ENCODE measurements at places on chromosomes 12 and 14.

- no peak for DNase-seq
Observed at GRCh38 chr12:122352394-122352793, 70.1 kb downstream of the CLIP1 start.

DNA sequence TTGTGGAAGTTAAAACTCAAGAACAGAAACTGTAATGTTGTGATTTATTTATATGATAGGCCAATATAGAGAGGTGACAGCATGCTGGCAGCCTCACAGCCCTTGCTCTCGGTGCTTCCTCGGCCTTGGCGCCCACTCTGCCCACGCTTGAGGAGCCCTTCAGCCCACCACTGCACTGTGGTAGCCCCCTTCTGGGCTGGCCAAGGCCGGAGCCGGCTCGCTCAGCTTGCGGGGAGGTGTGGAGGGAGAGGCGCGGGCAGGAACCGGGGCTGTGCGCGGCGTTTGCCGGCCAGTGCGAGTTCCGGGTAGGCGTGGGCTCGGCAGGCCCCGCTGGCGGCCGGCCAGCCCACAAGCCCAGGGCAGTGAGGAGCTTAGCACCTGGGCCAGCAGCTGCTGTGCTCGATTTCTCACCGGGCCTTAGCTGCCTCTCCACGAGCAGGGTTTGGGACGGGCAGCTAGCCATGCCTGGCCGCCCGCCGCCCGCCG, 65.8 kb upstream of the SLC8A3 start:
- DNase-seq, result peak; percentile 30

DNA sequence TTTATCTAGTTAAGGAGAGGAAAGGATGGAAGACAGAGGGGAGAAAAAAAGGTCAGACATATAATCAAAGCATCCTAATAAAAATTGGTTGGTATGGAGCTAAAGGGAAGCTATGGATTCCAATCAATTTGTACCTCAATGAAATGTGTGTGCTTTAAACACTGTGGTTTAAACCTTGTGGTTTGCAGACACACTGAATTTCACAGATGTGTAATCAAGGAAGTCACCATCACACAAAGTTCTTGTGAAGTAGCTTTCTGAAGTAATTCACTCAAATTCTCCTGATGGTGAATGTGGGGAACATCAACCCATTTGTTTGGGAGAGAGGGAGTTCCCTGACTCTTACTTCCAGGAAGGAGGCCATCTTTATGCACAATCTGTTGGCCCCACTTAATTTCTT, 243.3 kb upstream of the KRR1 start:
- DNase-seq, result no peak

GRCh38 chr12:24012528-24012927, 63.1 kb upstream of the SOX5 start:
- DNase-seq, result no peak

DNA sequence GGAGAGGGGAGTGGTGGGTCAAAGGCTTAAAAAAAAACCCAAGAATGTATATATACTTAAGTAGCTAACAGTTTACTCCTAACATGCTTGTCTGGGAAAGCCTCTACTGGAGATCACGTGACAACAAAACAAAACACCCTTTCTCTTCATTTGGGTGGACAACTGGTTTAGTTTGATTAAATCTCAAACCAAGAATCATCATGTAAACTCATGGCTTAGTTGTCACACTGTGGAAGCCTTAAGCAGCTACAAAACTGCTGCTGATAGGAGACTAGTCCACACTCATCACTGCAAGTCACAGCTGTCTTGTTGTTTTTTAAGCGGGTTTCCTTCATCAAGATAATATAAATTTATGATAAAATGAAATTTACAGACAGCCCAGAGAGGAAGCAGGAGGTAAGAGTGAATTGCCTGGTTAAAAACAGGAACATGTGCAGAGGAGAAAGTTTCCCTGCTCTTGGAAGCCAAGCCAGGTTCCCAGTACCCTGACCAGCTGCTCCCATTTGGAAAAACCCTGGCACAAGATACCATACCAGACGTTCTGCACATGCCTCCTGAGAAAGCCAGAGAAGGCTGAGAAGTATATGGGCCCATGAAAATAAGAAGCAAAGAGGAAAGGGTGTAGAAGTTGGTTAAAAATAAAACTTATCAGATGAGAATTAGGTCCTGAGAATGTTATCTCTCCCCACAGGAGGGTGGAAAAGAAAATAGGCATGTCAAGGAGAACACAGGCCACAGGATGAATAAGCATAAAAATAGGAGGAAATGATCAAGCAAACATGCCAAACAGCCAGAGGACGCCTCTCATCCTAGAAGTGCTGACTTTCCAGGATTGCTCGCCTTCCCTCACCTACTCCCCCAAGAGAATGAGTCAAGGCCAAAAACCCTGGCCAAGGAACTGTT, 34.0 kb downstream of the EGLN3 start:
- DNase-seq, result no peak

DNA sequence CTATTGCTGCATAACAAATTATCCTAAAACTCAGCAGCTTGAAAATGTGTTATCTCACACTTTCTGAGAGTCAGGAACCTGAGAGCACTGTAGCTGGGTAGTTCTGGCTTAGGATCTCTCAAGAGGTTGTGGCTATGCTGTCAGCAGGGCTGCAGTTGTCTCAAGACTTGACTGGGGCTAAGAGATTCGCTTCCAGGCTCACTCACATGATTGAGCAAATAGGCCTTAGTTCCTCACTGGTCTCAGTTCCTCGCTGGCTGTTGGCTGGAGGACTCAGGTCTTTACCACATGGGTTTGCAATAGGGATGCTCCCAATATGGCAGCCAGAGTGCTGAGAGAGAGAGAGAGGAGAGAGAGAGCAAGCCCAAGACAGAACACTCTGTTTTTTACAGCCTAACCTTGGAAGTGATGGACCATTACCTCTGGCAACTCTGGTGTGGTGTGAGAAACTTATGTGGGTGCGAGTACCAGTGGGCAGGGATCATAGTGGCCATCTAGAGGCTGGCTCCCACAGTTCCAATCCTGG, 15.9 kb upstream of the DHRS2 start:
- DNase-seq, result no peak

DNA sequence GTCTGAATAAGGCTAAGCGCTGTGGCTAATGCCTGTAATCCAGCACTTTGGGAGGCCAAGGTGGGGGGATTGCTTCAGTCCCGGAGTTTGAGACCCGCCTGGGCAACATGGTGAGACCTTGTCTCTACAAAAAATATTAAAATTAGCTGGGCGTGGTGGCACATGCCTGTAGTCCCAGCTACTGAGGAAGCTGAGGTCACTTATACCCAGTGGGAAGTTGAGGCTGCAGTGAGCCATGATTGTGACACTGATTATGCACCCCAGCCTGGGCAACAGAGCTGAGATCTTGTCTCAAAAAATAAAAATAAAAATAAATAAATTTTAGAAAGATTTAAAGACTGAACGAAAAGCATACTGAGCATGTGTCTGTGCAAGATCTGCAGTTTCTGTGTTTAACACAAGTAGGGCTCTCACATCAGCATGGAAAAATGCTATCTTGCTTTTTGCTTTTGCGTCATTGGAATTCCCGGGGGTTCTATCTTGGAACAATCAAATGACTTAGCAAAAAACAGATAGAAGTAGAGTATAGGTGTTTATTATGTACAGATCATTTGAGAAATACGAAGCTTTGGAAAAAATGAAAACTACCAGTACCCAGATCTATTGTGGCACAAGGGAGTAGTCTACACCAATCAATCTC, 161.9 kb downstream of the CAPZA3 start:
- DNase-seq, result no peak

GRCh38 chr12:71972441-71973074, 33.9 kb downstream of the TPH2 start:
- DNase-seq, result no peak

GRCh38 chr12:67222302-67222701, 46.9 kb upstream of the CAND1 start:
- no peak for DNase-seq

DNA sequence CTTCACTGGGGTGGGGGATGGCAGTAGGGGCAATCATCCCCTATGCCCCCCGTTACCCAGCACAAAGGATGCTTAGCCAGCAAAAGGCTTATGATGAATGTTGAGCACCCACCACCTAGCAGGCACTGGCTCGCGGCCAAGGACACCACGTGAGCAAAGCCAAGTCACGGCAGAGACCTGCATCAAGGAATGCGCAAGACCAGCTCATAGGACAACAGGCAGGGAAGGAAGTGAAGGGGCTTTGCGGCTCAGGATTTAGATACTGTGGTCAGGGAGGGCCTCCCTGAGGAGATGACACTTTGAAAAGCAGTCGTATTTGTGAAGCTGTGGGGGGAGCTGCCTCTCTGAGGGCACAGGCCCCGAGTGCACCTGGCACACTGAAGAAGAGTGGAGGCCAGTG, 32.8 kb downstream of the SH2B3 start:
- peak; percentile 57 for DNase-seq

Measured in activated T-cell treated with anti-CD3 and anti-CD28 coated beads, Interleukin-2, amount 50 U/mL, for 72 hours (primary cell).